ENCODE measurements at places on chromosomes 11 and 22.

DNA sequence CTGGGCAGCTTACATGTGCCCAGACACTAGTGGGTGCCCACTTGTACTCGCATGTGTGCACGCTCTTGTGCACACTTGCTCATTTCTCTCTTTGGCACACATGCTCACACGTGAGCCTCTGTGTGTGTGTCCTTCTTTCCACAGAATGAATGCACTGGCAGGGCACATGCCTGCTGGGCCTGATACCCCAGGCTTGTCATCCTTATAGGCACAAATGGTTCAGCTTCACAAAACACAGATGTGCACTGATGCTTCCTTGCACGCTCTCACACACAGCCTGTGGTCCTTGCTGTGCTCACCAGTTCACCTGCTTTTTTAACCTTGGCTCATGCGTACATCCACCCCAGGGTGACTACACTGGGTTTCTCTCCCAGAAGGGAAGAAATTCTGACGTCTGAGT is 174.8 kb downstream of the BUD13 start:
- no peak for DNase-seq

DNA sequence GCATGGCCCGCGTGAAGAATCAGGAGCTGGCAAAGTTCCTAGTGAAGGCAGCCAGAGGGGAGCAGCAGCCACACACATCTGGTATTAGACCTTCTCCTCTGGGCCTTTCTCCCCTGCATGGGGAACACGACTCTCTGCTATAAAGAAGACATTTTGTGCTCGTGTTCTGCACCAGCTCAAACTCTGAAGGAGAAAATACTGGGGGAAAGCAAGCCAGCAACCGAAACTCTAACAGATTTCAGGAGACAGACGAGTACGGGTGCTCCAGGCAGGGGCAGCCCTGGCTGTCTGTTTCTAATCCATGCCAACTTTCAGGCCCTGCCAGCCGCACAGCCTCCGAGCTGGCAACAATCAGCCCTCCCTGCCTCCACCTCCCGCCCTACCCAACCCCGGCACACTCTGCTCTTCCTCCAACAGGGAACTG is 296.3 kb downstream of the BRD1 start:
- no peak for DNase-seq

- no peak for DNase-seq
These were observed 17.7 kb downstream of the CD6 start for GRCh38 chr11:60989093-60989650.

DNA sequence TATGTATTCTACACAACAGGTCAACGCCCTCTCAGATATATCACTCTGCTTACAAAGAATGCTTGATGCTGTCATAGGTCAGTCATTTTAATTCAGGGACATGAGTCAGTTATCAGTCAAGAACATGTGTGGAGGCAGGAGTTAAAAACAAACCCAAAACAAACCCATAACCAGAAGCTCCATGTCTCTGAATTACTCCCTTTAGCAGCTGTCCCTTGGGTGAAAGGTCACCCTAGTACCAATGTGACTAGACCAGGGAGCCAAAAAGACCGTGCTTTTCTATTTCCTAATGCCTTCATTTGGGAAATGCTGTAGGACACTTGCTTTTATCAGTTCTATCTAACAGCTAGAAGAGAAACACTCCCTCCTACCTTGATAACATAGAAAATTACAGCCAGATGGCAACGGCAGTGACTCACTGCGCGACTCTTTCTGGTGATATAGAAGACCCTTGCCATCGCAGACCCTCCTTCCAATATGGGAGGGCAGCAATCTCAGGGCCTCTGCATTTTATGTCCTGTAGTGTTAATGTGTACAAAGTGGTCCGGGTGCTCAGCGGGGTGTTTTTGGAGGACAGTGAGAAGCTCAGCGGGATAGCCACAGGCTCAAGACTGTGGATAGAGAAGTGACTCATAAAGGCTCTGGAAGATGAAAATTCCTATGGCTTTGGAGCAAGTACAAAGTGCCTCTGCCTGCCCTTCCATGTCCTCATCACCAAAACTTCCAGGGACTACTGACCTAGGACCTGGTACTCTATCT is 24.8 kb downstream of the APOL5 start:
- no peak for DNase-seq

DNA sequence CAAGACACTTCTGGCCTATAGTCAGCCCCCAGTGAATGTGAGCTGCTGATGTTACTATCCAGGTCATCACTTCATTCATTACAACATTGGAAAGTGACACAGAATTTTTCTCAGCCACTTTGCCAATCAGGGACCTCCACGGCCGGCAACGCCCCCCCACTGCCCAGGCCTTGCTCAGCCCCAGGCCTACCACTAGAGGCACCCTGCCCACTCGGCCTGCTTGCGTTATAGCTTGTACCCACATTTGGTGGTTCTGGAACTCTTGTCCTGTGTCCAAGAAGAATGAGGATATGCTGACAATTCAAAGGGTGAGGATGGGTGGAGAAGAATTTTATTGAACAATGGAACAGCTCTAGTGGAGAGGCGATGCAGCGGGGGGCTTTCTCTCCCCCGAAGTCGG is 96.2 kb downstream of the TSPAN18 start:
- DNase-seq, result no peak

- DNase-seq, result no peak
These were observed 7.3 kb downstream of the SERGEF start for GRCh38 chr11:18005376-18006129.

DNA sequence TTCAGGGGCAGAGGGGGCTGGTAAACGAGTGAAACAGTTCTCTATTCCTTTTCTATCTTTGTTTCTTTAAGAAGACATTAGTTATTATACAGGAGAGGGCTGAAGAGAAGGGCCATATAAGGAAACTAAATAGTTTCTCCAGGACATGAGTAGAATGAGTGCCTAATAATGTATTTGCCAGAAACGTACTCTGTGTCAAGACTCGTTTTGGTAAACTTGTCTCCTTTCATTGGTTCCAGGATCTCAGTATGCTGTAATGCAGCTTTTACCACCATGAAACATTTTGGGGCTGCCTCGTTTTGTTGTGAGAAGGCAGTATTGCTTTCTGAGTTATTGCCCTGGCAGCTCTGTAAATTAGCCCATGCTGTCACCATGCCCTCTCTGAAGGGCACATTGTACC is 51.7 kb downstream of the POLD3 start:
- no peak for DNase-seq

DNA sequence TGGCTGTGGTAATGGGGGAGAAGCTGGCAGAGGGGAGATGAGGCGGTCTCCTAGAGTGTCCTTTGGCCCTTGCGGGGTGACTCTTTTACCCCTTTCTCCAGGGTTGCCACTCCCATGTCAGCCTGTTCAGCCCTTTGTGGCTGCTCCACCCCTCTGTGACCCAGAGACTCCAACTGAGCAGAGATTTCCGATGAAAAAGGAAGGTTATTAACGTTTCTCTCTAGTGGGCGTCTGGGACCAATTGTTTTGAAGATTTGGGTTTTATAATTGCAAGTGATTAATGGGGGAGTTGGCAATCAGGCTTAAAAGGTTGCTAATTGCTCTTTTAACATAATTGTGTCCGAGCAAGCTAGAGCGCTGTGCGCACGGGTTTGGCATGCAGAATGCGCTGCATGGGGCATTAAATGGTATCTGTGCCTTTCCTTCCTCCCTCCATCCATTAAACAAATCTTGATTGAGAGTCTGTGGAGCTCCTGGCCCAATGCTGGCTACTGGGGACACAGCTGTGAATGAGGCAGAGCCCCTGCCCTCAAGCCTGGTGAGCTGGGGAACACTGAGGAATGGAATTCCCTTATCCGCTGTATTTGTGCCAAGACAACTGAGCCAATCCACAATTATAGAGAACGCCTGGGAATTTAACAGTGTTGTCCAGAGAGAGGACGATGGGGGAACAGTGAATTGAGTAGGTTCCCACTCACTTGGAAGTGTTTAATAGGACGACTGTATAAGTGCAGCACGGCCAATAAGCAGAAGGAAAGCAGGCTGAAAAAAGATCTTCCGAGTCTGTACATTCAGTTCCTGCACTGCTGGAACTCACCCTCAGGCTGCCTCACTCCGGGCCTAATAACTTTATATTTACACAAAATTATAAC is 295.9 kb downstream of the MIAT start:
- no peak for DNase-seq

- DNase-seq, result no peak
These were observed 4.3 kb downstream of the PIK3IP1 start for GRCh38 chr22:31287818-31288495.

DNA sequence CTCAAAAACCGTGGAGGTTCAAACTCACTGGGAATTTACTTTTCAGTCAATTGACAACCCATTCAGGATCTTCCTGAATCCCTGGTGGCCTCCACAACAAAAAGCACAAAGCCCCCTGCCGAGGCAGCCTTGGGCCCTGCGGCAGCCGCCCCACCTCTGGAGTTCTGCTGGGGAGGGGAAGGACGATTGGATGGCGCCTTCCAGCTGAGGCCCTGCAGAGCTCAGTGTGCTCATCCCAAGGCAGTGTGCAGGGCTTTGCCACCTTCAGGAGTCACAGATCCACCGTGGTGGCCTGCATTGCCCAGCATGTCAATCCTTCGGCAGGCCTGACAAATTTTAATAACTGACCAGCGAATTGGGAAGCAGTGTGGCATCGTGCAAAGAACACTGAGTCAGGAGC is 7.4 kb downstream of the ZFTA start:
- no peak for DNase-seq

DNA sequence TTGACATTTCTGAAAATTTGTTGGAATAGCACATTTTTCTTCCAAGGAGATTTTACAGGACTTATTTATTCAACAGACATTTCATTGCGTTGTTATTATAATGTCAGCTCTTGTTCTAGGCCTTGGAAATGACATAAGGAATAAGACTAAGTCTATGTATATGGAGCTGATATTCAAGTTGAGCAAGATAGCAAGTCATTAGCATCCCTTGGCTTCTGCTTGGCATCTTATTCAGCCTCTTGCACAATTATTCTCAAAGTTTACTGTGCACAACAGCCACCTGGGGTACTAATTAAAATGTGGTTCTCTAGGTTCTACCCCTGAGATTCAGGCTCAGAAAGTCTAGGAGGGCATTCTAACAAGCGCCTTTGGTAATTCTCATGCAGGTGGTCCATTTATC is 304.8 kb upstream of the DDI1 start:
- no peak for DNase-seq

DNA sequence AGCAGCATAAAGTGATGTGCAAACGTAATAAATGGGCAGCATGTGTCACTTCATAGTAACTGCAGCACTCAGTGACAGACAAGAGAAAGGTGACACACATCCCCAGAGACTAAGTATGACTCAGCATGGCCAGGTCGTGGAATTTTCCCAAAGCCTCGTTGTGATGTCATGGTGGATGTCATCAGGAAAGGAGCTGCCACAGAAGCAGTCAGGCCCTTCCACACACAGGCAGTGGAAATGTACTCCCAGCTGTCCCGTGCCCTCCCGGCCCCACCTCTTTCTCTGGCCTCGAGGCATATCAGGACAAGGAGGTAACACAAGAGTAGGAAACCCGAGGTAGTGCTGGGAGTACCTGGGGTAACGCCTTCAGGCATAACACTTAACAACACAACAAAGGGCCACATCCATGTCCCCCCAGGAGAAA is 8.1 kb downstream of the PC start:
- no peak for DNase-seq

- DNase-seq, result no peak
These were observed 298.8 kb downstream of the SWAP70 start for GRCh38 chr11:9962722-9963121.

GRCh38 chr22:44129619-44129976 is 51.1 kb upstream of the PARVG start:
- DNase-seq, result no peak

- no peak for DNase-seq
These were observed 29.9 kb downstream of the SHANK2 start for GRCh38 chr11:71222318-71223080.

DNA sequence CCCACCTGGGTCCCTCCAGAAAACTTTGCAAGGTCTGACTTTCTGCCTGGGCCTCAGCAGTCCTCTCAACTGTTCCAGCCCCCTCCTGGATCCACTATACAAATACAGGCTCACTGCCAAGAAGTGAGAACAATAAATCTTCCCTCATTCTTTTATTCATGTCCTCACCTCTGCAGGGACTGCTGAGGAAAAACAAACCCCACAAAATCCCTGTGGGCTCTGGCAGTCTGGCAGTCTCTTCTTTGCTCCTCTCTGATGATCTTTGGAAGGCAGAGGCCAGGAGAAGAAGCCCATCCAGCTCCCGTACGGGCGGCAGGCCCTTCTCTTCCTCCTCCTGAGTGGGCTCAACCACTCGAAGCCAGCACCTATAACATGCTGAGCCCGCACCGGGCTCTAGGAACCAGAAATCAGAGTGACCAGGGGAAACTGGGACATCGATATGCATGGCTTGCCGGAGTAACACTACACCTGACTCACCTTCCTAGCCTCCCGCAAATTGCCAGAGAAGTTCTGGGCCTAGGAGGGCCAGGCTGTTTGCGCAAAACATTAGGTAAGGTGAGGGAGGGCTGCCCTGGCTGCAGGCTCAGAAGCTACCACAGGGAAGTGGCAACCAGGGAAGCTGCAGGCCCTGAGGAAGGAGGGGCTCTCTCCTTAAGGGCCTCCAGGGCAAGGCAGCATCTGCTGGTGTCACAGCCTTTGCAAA is 24.2 kb downstream of the TMPRSS5 start:
- DNase-seq, result no peak

- no peak for DNase-seq
These were observed 28.9 kb downstream of the NAP1L4 start for GRCh38 chr11:2963112-2963754.

DNA sequence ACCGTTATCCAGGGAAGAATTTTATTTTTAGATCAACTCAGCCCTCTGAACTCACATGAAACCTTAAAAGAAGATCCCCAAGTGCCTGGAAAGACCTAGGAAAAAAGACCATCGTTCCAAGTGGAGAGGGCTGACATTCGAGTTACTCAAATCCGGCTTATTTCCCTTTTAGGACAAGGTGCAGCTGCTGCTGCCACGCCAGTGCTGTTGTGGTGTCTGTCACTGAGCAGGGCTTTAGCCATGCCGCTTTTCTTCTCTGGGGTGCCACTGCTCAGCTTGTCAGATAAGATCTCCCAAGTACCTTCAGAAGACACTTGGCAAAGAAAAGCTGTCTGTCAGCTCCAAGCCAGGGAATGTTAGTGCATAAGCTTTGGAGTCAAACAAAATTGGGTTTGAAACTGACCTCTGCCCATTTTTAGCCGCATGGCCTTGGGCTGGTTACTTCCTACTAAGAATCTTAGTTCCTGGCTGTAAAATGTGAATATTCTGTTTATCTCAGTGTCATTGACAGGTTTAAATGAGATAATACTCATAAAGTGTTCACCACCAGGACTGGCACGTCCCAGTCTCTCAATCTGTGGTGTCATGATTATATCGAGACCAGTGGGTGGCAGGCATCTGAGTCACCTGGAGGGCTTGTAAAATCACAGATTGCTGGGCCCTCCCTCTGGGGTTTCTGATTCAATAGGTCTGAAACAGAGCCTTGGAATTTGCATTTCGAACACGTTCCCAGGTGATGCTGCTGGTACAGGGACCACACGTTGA is 117.5 kb downstream of the PKNOX2 start:
- DNase-seq, result no peak

All from CD4-positive, alpha-beta T cell (primary cell).